ENCODE measurements at places on chromosomes 4 and X.

- no peak for DNase-seq
Observed at GRCh38 chr4:176718881-176719280, 73.8 kb downstream of the VEGFC start.

- no peak for DNase-seq
Observed at GRCh38 chr4:158870626-158871334, 102.0 kb downstream of the FNIP2 start.

DNA sequence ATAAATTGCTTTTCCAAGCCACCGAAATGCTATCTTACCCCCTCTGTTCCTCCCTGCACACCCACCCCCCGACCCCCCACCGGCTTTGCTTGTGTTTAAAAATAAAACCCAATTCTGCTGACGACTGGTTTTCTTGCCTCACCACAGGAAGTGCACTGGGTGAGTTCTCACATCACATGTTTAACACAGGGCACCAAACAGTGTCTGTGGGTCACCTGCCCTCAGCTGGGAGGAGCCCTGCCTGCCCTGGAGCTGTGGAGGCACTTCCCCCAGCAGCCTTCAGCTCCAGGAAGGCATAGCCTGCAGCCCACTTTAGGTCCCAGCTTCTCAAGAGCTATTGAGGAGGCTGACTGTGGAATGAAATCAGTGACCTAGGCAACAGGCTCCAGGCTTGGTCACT, 8.8 kb downstream of the TMEM255A start:
- DNase-seq, result no peak

- no peak for DNase-seq
Observed at GRCh38 chr4:26116057-26116456, 202.0 kb downstream of the SMIM20 start.

DNA sequence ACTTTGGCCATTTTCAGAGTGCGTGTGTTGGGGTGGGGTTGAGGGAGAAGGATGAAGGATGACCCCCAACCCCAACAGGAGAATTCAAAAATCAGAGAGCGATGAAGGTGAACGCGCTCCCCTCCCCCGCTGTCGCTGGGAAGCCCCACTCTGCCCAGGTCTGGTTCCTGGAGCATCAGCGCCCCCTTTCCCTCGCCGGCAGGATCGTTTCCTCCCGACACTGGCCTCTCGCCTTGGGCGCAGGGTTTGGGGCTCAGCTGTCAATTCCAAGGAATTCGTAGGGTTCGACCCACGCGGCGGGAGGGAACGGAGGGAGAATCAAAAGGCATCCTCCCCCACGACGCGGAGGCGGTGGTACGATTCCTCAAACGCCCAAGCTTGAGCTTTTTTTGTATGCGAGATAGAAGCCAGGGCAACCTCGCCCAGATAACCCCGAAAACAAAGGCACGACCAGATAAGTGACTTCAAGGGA, 1.0 kb upstream of the PDGFRA start:
- no peak for DNase-seq

DNA sequence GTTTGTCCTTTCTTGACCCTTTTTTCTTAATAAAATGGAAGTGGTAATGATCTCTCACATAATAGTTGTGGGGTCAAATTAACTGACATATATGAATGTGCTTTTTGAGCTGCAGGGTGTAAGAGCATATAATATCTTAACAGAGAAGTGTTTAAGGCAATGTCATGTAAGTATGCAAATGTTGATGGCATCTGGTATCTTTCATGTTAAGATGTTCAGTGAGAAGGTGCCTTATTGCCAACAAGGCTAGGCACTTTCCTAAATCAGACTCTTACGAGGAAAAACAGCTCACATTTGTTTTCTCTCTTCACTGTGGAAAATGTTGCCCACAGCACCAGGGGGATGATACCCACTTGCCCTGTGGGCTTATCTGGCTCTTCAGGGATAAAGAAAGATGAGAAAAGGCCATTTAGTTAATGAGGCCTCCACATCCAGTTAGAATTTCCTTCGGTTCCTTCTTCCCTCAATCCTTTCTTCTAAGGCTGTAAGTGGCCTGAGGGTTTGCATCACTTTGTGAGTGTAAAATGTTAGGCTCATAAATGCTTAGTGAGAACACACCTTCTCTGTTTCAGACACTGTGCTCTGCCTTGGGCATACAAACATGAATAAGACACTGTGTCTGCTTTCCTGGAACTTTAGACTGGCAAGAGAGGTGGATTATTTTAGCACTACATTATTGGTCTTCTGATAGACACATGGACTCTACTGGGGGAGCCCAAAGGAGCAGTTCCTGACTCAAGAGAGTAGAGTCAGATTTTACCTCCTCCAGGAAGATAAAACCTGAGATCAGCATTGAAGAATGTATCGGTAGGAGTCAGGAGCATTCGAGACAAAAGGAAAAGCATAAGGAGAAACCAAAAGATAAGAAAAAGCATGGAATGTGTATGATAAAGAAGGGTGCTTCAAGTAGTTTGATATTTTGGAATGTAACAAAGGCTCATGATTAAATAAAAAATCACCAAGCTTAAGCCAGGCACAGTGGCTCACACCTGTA, 135.5 kb downstream of the SOWAHB start:
- DNase-seq, result no peak

DNA sequence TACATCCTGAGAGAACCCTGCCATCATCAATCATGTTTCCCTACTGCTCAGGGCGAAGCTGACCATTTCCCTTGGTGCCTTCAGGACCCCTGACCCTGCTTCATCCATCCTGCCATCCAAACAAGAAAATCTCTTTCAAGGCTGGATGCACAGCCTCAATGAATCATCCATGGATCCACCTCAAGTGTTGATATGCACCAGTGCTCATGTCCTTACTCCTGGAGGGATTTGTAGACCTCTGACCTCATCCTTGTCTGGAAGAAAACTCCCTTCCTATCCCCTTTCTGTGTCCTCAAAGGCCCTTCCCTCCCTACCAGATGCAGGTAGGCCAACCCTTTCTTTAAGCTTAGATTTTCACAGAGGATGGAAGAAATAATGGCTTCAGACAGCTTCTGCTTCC, 24.6 kb downstream of the BEX3 start:
- DNase-seq, result no peak

GRCh38 chr4:32855622-32856021, 2135.5 kb downstream of the PCDH7 start:
- no peak for DNase-seq

DNA sequence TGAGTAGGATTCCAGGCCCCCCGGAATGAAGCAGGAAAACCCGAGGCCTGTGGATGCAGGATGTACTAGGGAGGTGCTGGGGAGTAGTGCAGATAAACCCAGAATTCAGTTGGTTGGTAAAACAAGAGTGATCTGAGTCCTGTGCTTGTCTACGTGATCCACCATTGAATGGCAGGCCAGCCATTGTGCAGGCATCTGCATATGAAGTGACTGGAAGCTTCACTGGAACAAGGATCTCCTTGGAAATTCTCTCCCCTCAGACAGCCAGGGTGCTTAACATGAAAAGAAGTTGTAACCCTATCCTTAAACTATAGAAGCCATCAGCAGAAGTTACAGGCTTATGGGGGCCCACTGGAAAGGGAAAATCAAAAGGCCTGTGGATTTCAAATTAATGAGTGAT, 656 bp upstream of the GSPT2 start:
- DNase-seq, result no peak

GRCh38 chrX:3299636-3300035, 46.8 kb downstream of the MXRA5 start:
- no peak for DNase-seq

DNA sequence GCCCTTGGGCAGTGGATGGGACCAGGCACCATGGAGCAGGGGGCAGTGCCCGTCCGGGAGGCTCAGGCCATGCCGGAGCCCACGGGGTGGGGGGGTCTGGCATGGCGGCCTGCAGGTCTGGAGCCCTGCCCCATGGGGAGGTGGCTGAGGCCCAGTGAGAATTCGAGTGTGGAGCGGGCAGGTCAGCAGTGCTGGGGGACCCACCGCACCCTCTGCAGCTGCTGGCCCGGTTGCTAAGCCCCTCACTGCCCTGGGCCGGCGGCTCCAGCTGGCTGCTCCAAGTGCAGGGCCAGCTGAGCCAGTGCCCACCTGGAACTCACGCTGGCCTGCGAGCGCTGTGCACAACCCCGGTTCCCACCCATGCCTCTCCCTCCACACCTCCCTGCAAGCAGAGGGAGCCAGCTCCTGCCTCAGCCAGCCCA, 1157.9 kb upstream of the ADGRL3 start:
- no peak for DNase-seq

DNA sequence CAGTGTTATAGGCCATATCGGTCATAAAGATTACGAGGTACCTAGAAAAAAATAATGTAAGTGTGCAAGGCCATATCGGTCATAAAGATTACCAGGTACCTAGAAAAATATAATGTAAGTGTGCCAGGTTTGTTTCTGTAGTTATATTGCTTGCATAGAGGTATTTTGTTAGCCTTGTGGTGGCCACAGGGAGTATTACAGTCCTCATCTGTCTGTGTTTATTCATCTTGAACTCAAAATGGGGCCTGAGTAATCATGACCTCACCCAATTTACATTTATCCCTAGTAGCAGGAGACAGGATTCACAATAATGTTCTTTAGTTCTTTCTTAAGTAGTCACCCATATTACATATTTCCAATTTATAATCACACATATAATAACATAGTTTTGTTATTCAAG, 459.7 kb downstream of the MID1IP1 start:
- no peak for DNase-seq

DNA sequence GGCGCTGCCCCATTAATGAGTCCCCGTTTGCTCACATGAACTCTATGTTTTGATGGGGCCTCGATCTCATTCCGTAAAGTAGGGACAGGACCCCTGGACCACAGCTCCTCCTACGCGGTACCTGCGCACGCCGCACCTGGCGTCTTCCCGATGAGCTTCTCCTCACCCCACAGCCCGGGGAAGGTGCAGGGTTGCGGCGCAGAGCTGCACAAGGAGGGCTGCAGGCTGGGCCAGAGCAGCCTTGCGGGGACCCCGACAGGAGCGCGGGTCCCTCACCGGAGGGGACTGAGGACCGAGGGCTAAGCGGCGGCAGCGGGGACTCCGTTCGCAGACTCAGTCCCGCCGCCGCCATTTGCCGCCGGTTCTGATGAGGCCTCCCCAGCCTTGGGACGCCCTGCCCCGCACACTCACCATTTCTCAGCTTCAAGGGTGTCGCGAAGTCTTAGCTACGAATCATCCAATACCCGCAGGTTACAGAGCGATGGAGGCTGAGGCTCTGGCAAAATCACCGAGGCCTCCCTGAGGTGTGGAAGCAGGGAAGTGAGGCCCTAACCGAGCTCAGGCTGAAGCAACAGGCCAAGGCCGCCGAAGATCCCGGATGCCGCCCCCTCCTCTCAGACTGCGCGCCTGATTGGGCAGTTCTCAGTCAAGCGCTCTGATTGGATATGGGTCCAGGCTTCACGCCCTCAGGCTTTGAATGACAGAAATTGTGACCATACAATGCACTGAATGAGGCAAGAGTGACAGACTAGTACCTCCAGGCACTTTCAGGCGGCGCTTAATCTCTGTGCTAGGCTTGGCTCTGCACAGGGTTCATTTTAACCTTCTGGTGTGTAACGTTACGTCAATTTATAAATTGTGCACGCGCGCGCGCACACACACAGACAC, 25.1 kb downstream of the ZNF721 start:
- DNase-seq, result peak; percentile 79

DNA sequence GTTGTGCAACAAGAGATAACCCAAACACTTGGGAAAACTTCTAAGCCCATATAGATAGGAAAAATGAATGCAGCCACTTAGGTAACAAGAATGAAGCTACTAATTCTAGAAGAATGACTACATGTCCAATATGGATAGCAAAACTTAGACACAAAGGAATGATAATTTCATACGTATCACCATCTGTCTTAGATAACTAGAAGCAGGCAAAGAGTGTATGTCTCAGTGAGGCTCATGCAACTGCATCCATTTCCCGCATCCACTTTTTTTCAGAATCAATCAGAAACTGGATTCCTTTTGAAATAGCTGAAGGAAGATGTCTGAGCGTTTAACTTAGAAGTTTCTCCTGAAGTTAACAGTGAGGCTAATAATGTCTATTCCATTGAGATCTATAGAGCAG, 408.7 kb upstream of the PITX2 start:
- no peak for DNase-seq

All from activated CD8-positive, alpha-beta memory T cell treated with anti-CD3 and anti-CD28 coated beads for 48 hours (primary cell).